Diencephalon (tissue), 1 donor: ENCODE measurements at places on chromosomes 2 and 18. TPM values are rescaled to one million over a fixed set of nuclear protein-coding genes. Genes with fewer than 3 reads are reported as not detected.

AGAP1 gene
- total RNA-seq, result 63.7 TPM

UPP2 gene
- total RNA-seq, result 0.69 TPM

CYS1 gene
- 1.2 TPM for total RNA-seq

REG1B gene
- not detected for total RNA-seq

C2orf80 gene
- 38.1 TPM for total RNA-seq

STEAP3 gene
- total RNA-seq, result 1.8 TPM

HOXD9 gene
- total RNA-seq, result not detected

LOXHD1 gene
- total RNA-seq, result 0.23 TPM

NYAP2 gene
- total RNA-seq, result 16.1 TPM

KCTD1 gene
- total RNA-seq, result 33.4 TPM

CRYGD gene
- 3.7 TPM for total RNA-seq

CAMKMT gene
- total RNA-seq, result 19.6 TPM

SLC8A1 gene
- 190 TPM for total RNA-seq

KCTD18 gene
- total RNA-seq, result 11.5 TPM

IFIH1 gene
- 4.8 TPM for total RNA-seq

TNFAIP6 gene
- total RNA-seq, result 1.2 TPM

GALNT3 gene
- 4.6 TPM for total RNA-seq

VWC2L gene
- 30.0 TPM for total RNA-seq

ERFE gene
- 1.2 TPM for total RNA-seq

MC2R gene
- not detected for total RNA-seq
